ENCODE measurements at places on chromosomes 6 and 20. TPM values are rescaled to one million over a fixed set of nuclear protein-coding genes. Genes with fewer than 3 reads are reported as not detected.

DNA sequence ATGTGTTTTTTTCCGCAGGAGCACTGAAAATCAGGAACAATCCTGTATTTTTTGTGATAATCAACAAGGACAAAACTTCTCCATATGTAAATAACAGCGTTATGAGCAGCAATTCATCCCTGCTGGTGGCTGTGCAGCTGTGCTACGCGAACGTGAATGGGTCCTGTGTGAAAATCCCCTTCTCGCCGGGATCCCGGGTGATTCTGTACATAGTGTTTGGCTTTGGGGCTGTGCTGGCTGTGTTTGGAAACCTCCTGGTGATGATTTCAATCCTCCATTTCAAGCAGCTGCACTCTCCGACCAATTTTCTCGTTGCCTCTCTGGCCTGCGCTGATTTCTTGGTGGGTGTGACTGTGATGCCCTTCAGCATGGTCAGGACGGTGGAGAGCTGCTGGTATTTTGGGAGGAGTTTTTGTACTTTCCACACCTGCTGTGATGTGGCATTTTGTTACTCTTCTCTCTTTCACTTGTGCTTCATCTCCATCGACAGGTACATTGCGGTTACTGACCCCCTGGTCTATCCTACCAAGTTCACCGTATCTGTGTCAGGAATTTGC lies at the start of gene TAAR6:
Gene TAAR6, plus strand, starts transcription at position 102 of the 557 bp plus-strand sequence. Its CDS starts 0 bp downstream, at position 102.
- H3K4me3 ChIP-seq = no peak within 1 kb of the TSS
- H3K36me3 ChIP-seq = no peaks in the 10 kb centered on the region
- H3K4me1 ChIP-seq = no peaks in the 10 kb centered on the region

GRCh38 chr6:144007478-144008119 lies 460 bp downstream of the PLAGL1 start:
- no peaks in the 10 kb centered on the region for H3K36me3 ChIP-seq
- no peaks in the 10 kb centered on the region for H3K27me3 ChIP-seq
- peaks cover 12% of the 10 kb centered on the region for H3K4me1 ChIP-seq
- peak overlapping the region; percentile 82 for H3K27ac ChIP-seq
- peak; percentile 11 for DNase-seq

The GRM4 gene
- total RNA-seq = not detected

DNA sequence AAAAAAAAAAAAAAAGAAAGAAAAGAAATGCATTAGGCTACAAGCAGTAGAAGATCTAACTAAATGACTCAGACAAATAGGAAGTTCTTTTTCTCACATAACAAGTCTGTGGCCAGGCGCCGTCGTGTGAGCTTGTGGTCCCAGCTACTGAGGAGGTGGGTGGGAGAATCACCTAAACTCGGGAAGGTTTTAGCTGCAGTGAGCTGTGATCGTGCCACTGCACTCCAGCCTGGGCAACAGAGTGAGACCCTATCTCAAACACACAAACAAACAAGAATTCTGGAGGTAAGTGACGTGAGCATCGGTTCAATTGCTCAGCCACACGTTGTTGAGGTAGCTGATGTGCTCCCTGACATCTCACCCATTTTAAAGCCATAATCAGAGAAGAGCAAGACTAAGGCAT lies 37.9 kb upstream of the SLC23A2 start:
- H3K27me3 ChIP-seq = no peaks in the 10 kb centered on the region
- no peaks in the 10 kb centered on the region for H3K4me1 ChIP-seq
- no peaks in the 10 kb centered on the region for H3K36me3 ChIP-seq
- H3K4me3 ChIP-seq = no peak overlapping the region

The FIG4 gene
- total RNA-seq = 21.6 TPM

GRCh38 chr6:104604685-104605084 lies 255.0 kb downstream of the HACE1 start:
- no peak overlapping the region for H3K27ac ChIP-seq
- H3K27me3 ChIP-seq = no peaks in the 10 kb centered on the region
- DNase-seq = no peak
- no peak overlapping the region for H3K4me3 ChIP-seq
- H3K36me3 ChIP-seq = no peaks in the 10 kb centered on the region
